ENCODE measurements at places on chromosomes 13 and 19. TPM values are rescaled to one million over a fixed set of nuclear protein-coding genes. Genes with fewer than 3 reads are reported as not detected.

- DNase-seq: no peak
- no peak overlapping the region for H3K4me3 ChIP-seq
- H3K27ac ChIP-seq: no peak overlapping the region
- no peaks in the 10 kb centered on the region for H3K27me3 ChIP-seq
- H3K36me3 ChIP-seq: no peaks in the 10 kb centered on the region
Measured at GRCh38 chr13:103187721-103188156, 121.5 kb upstream of the SLC10A2 start.

- no peak overlapping the region for H3K27ac ChIP-seq
- DNase-seq: no peak
- H3K36me3 ChIP-seq: no peaks in the 10 kb centered on the region
- H3K4me3 ChIP-seq: no peak overlapping the region
- H3K27me3 ChIP-seq: no peaks in the 10 kb centered on the region
Measured at GRCh38 chr13:50283017-50283416, 267.8 kb downstream of the KCNRG start.

DNA sequence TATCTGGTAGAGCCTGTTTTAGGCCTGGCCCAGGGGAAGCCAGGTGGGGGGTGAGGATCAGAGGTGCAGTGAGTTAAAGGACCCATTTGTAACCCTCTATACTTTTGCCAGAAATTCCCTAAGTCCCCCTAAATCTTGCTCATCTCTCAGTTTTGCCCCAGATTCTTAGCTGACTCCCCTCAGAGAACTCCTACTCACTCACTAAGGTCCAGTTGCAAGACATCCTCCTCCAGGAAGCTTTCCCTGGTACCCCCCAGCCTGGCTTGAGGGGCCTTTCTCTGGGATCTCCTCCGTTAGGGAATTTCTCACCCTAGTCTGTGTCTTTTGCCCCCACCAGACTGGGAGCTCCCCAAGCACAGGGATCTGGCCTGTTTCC lies 1.9 kb downstream of the TSKS start:
- no peaks in the 10 kb centered on the region for H3K27me3 ChIP-seq
- H3K4me1 ChIP-seq: no peaks in the 10 kb centered on the region
- DNase-seq: no peak
- H3K27ac ChIP-seq: no peak overlapping the region
- no peak overlapping the region for H3K4me3 ChIP-seq

The FAM32A gene
- 32.5 TPM for total RNA-seq

DNA sequence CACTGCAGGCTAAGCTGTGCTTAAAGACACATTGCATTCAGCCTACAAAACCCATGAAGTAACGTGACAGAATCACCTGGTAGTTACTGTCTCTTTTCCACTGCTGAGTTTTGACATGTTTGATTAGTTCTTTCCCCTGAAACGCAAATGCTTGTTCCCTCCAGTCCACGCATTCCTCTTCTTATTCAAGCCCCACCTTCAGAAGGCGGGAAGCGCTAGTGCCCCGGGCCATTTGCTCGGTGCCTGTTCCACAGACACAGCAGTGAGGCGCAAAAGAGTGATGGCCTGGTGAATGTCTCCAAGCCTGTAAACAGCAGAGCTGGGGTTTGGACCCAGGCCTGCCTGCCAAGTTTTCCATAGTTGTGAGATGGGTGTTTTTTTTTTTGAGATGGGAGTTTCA lies 10.9 kb downstream of the ACP4 start:
- H3K4me1 ChIP-seq: peaks cover 17% of the 10 kb centered on the region
- no peaks in the 10 kb centered on the region for H3K27me3 ChIP-seq
- H3K27ac ChIP-seq: no peak overlapping the region
- peaks cover 53% of the 10 kb centered on the region for H3K36me3 ChIP-seq
- no peak overlapping the region for H3K4me3 ChIP-seq

DNA sequence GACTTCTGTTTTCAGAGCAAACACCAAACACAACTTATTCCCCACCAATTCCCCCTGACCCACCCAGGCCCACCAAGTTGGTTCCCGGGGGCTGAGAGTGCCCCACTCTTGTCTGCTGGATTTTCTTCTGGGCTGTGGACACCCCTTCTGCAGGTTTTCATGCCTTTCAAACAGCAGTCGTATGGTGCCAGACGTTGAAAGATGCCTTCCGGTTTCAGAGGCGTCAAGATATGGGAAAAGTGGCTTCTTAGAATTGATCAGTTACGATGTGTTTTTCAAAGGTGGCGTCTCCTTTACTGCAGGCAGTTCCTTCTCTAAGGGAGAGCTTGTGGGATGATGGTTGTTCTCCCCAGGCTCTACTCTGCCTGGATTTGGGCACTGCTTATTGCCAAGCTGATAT lies 12.7 kb downstream of the CLEC11A start:
- H3K4me3 ChIP-seq: no peak overlapping the region
- peaks cover 6% of the 10 kb centered on the region for H3K27me3 ChIP-seq
- no peaks in the 10 kb centered on the region for H3K36me3 ChIP-seq
- H3K4me1 ChIP-seq: no peaks in the 10 kb centered on the region

DNA sequence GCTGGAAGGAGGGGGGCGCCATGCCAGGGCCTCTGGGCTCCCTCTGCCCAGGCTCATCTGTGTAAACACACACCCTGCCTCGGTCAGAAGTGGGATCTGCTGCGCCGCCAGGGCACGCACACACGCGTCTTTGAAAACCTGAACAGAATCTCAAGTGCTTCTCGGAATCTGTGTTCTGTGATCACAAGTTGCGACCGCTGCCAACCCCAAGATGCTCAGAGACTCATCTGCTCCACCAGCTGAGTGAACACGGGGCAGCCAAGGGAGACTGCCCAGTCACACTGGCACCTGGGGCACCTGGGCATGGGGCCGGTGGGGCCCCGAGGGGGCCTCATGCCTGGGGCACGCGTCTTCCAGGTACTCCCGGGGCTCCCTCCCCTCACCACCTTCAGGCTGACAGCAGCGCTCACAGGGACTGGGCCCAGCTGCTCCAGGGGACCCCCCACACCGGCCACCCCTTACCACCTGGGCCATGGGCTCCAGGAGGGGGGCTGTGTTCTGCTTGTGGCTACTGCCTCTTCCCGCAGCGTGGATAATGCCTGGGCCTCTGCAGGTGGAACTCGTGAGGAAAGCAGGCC lies 59.0 kb downstream of the KLF2 start:
- no peak for DNase-seq
- peaks cover 42% of the 10 kb centered on the region for H3K4me1 ChIP-seq
- peaks cover 5% of the 10 kb centered on the region for H3K36me3 ChIP-seq
- H3K27me3 ChIP-seq: no peaks in the 10 kb centered on the region

DNA sequence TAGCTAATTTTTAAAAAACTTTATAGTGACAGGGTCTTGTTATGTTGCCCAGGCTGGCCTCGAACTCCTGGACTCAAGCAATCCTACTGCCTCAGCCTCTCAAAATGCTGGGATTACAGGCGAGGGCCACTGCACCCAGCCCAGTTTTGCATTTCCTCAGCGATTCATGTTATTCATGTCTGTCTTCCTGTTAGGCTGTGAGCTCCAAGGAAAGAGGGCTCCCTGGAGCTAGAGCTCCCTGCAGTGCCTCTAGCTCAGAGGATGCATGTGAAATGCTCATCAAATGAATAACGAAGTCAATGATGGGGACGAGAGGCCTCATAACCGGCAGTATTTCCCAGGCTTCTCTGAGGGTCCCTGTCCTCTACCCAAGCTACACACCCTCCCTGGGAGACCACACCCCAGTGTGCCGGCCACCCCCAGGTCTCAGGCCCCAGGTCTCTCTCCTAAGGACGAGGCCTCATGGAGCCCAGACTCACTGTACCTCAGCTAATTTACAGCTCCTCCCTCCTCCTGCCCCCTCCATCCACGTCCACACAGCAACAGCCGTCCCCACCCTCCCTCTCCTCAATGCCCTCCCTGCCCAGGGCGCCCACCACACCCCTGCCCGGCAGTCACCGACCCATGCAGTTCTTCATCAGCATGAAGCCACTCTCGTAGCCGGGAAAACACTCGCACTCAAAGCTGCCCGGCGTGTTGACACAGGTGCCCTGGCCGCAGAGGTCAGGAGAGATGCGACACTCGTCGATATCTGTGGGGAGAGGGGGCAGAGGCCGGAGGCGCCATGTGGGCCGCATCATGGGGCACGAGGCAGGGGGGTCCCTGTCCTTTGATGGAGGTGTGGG lies 28.5 kb downstream of the FBN3 start:
- no peak for DNase-seq
- H3K27ac ChIP-seq: no peak overlapping the region
- no peak overlapping the region for H3K4me3 ChIP-seq
- H3K27me3 ChIP-seq: no peaks in the 10 kb centered on the region
- H3K36me3 ChIP-seq: no peaks in the 10 kb centered on the region
